Activated CD8-positive, alpha-beta memory T cell treated with anti-CD3 and anti-CD28 coated beads, Interleukin-2, amount 10 ng/mL, durations not matched to agents 7 days and 5 days (primary cell): ENCODE measurements at places on chromosomes 1 and 21. TPM values are rescaled to one million over a fixed set of nuclear protein-coding genes. Genes with fewer than 3 reads are reported as not detected.

- peaks cover 10% of the 10 kb centered on the region for H3K27me3 ChIP-seq
- H3K4me3 ChIP-seq = no peak overlapping the region
- no peak for DNase-seq
- H3K27ac ChIP-seq = no peak overlapping the region
- H3K36me3 ChIP-seq = no peaks in the 10 kb centered on the region
Observed at GRCh38 chr1:234763367-234763766, 153.4 kb upstream of the IRF2BP2 start.

DNA sequence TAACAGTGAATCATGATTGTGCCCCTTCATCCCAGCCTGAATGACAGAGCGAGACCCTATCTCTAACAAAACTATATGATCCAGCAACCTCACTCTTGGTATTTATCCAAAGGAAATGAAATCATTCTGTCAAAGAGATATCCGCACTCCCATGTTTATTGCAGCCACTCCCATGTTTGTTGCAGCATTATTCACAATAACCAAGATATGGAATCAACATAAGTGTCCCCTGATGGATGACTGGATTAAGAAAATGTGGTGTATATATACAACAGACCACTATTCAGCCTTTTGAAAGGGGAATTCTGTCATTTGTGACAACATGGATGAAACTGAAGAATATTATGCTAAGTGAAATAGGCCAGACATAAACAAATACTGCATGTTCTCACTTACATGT is 44.4 kb downstream of the TRMT1L start:
- no peak overlapping the region for H3K4me3 ChIP-seq
- no peak for DNase-seq
- peaks cover 12% of the 10 kb centered on the region for H3K36me3 ChIP-seq

- no peak overlapping the region for H3K4me3 ChIP-seq
- DNase-seq = peak; percentile 88
- no peaks in the 10 kb centered on the region for H3K27me3 ChIP-seq
- H3K4me1 ChIP-seq = peaks cover 6% of the 10 kb centered on the region
- H3K27ac ChIP-seq = peak overlapping the region; percentile 21
- peaks cover 49% of the 10 kb centered on the region for H3K36me3 ChIP-seq
Observed at GRCh38 chr1:167687919-167688519, 33.8 kb upstream of the MPZL1 start.

DNA sequence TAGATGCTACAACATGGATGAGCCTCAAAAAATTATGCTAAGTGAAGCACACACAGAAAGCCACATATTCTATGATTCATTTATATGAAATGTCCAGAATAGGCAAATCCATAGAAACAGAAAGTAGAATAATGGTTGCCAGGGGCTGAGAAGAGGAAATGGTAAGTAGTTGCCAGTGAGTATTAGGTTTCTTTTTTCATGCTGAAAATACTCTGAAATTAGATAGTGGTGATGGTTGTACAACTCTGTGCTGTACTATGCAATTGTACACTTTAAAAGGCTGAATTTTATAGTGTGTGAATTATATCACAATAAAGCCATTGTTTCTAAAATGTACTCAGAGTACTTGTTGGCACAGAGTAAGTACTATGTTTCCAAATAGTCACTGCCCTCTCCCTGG is 15.5 kb upstream of the GFI1 start:
- no peak overlapping the region for H3K27ac ChIP-seq
- no peak overlapping the region for H3K4me3 ChIP-seq
- DNase-seq = no peak
- H3K36me3 ChIP-seq = peaks cover 8% of the 10 kb centered on the region

SUSD4 gene
- total RNA-seq = 0.21 TPM

GRCh38 chr1:58884706-58885661 is 101.1 kb upstream of the JUN start:
- DNase-seq = no peak
- peaks cover 2% of the 10 kb centered on the region for H3K36me3 ChIP-seq
- peaks cover 42% of the 10 kb centered on the region for H3K4me1 ChIP-seq
- no peaks in the 10 kb centered on the region for H3K27me3 ChIP-seq
- no peak overlapping the region for H3K4me3 ChIP-seq
- H3K27ac ChIP-seq = peak overlapping the region; percentile 55

DNA sequence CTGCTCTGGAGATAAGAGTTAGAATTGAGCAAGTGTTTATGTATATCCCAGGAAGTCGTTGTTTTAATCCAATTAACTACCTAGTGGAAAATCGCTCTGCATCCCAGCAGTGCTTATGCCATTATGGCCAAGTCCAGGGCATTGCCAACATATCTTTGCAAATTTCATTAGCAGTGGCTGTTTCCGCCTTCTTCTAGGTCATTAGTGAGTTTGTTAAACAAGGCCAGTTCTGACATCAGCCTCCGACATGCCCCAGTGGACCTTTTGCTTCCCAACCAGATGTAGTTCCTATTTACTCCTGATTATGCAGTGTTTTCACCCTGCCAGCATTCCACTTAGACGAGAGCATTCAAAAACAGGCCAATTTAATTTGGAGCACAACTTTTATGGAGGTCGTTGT is 106.8 kb upstream of the FAM78B start:
- DNase-seq = no peak
- H3K4me1 ChIP-seq = no peaks in the 10 kb centered on the region
- H3K36me3 ChIP-seq = no peaks in the 10 kb centered on the region
- H3K27me3 ChIP-seq = no peaks in the 10 kb centered on the region
- no peak overlapping the region for H3K4me3 ChIP-seq
- no peak overlapping the region for H3K27ac ChIP-seq

DNA sequence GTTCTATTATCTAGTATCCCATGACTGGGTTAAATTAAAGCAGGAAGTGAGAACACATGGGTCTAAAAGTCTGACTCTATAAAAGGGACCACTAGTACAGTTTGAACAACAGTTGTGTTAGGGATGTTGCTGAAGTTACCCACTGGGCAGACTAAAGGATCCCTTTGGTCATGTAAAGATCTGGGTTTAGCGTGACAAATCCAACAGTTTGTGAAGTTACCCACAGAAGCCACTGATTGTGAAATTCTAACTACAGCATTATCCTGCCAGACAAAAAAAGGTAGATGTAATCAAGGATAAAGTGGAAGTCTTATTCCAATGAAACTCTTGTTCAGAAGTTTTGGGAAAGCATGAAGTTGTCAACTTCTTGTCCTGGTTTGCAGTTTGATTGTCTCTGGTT is 5.7 kb downstream of the QSOX1 start:
- H3K36me3 ChIP-seq = no peaks in the 10 kb centered on the region
- no peak for DNase-seq
- no peak overlapping the region for H3K4me3 ChIP-seq
- H3K27me3 ChIP-seq = no peaks in the 10 kb centered on the region
- H3K27ac ChIP-seq = no peak overlapping the region
- peaks cover 12% of the 10 kb centered on the region for H3K4me1 ChIP-seq

CHAF1B gene
- 28.9 TPM for total RNA-seq

GRCh38 chr1:26530410-26530894 is 891 bp downstream of the RPS6KA1 start:
- DNase-seq = no peak
- H3K4me3 ChIP-seq = peak overlapping the region; percentile 79
- H3K4me1 ChIP-seq = peaks cover 38% of the 10 kb centered on the region
- H3K36me3 ChIP-seq = no peaks in the 10 kb centered on the region
- no peak overlapping the region for H3K27ac ChIP-seq
- peaks cover 2% of the 10 kb centered on the region for H3K27me3 ChIP-seq

DNA sequence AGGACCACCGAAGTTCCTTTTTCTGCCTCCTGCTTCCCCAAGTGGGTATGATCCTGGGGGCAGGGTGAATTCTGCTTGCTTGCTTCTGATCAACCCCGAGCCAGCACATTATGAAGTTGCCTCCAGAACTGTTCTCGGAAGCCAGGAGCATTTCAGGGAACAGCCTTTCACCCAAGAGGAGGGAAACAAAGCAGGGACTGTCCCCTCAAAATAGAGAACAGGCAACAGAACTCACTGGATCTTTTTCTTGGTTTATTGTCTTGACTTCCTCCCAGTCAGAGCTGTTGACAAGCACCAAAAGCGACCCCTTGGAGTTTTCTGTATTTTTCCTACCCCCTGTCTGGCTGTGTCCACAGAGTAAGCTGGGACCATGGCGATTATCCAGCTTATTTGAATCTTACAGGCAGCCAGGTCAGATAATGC is 258.3 kb upstream of the SGIP1 start:
- H3K27me3 ChIP-seq = no peaks in the 10 kb centered on the region
- H3K4me3 ChIP-seq = peak overlapping the region; percentile 52
- peaks cover 17% of the 10 kb centered on the region for H3K36me3 ChIP-seq
- no peak for DNase-seq
- H3K4me1 ChIP-seq = peaks cover 88% of the 10 kb centered on the region

DNA sequence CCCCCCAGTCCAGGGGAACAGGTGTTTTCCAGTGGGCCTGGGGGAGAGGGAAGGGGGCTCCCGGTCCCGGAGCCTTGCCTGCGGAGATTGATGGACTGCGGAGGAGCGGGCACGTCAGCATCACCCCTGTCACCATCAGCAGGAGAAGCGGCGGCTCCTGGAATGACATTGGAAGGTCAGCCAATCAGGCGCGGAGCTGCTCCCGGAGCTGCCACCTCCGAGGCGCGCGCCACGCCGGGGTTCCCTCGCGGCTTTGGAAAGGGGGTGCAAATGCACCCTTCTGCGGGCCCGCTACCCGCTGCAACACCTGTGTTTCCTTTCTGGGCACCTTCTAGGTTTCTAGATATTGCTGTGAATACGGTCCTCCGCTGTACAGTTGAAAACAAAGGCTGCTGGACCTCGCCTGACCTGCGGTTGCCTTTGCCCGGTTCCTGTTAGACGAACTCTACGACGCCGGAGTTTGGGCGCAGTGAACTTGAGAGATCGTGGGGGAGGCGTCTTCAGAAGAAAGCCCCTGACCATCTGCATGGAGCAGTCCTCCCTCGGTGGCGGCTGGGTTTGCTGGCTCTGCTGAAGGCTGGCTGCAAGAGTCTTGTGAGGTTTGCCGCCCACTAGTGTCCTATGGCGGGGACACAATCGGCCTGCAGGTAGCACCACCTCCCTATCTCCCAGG is 5.3 kb downstream of the DSCAM start:
- no peak overlapping the region for H3K27ac ChIP-seq
- H3K36me3 ChIP-seq = no peaks in the 10 kb centered on the region
- peaks cover 29% of the 10 kb centered on the region for H3K27me3 ChIP-seq
- DNase-seq = no peak

HRNR gene
- not detected for total RNA-seq

NBPF4 gene
- not detected for total RNA-seq

DNA sequence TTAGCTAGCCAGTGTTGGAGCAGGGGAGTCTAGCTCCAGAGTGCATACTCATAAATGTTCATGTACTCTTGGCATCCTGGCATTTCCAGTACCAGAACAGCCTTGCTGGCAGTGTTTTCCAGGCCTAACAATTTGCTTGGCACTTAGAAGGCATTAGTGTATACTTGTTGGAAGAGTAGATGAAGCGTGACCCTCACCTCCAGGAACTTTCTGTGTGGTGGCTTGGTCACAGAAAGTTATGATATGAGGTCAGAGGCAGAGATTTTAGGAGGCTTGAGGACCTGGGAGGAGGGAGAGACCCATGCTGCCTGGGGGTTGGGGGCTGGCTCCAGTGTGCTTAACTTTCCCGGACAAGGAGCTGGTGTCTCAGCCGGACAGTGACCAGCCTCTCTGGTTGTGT is 52.7 kb upstream of the GCLM start:
- peaks cover 8% of the 10 kb centered on the region for H3K27me3 ChIP-seq
- no peak for DNase-seq
- H3K4me1 ChIP-seq = no peaks in the 10 kb centered on the region

- no peaks in the 10 kb centered on the region for H3K27me3 ChIP-seq
- peak; percentile 57 for DNase-seq
- H3K4me1 ChIP-seq = peaks cover 32% of the 10 kb centered on the region
- peak overlapping the region; percentile 90 for H3K4me3 ChIP-seq
- peak overlapping the region; percentile 82 for H3K27ac ChIP-seq
Observed at GRCh38 chr1:1407636-1408318, 684 bp upstream of the MRPL20 start.

CCDC30 gene
- total RNA-seq = 1.5 TPM

FCRL1 gene
- total RNA-seq = not detected

DNA sequence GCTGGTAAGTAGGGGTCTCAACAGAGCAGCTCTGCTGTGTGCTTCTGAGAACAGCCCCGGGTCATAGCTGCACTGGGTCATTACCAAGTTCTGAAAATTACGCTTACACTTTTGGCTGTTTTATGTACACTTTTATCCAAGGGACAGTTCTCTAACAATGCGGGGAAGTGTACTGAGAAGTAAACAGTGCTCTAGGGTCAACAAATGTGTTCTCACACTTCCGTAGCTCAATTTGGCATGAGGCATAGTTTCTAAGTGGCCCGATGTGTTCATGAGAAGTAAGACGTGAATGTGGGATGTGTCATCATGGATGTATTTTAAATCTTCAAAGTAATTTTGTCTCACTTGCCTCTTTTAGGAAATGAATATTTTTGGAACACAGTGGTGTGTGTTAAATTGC is 10.9 kb upstream of the VAMP3 start:
- H3K36me3 ChIP-seq = no peaks in the 10 kb centered on the region
- H3K4me1 ChIP-seq = peaks cover 4% of the 10 kb centered on the region
- H3K27ac ChIP-seq = no peak overlapping the region
- no peak for DNase-seq
- H3K4me3 ChIP-seq = no peak overlapping the region

GRCh38 chr1:3922201-3922725 is 22.2 kb upstream of the C1orf174 start:
- no peaks in the 10 kb centered on the region for H3K36me3 ChIP-seq
- peak overlapping the region; percentile 45 for H3K4me3 ChIP-seq
- peaks cover 16% of the 10 kb centered on the region for H3K4me1 ChIP-seq
- H3K27ac ChIP-seq = peak overlapping the region; percentile 47
- peak; percentile 55 for DNase-seq

CA6 gene
- 10.1 TPM for total RNA-seq

- H3K4me1 ChIP-seq = peaks cover 6% of the 10 kb centered on the region
- no peak overlapping the region for H3K4me3 ChIP-seq
- DNase-seq = no peak
- H3K36me3 ChIP-seq = no peaks in the 10 kb centered on the region
- no peak overlapping the region for H3K27ac ChIP-seq
Observed at GRCh38 chr1:45925728-45926287, 122.4 kb downstream of the MAST2 start.

C21orf58 gene
- 82.1 TPM for total RNA-seq

GRCh38 chr1:226762988-226763904 is 24.2 kb upstream of the ITPKB start:
- peaks cover 5% of the 10 kb centered on the region for H3K36me3 ChIP-seq
- peaks cover 22% of the 10 kb centered on the region for H3K4me1 ChIP-seq
- DNase-seq = no peak
- no peak overlapping the region for H3K27ac ChIP-seq
- H3K4me3 ChIP-seq = no peak overlapping the region

- H3K36me3 ChIP-seq = no peaks in the 10 kb centered on the region
- DNase-seq = no peak
- no peak overlapping the region for H3K4me3 ChIP-seq
- no peaks in the 10 kb centered on the region for H3K4me1 ChIP-seq
Observed at GRCh38 chr1:190098107-190098506, 379.6 kb downstream of the BRINP3 start.

- peaks cover 44% of the 10 kb centered on the region for H3K4me1 ChIP-seq
- H3K27ac ChIP-seq = no peak overlapping the region
- no peak overlapping the region for H3K4me3 ChIP-seq
- DNase-seq = no peak
- no peaks in the 10 kb centered on the region for H3K27me3 ChIP-seq
- peaks cover 29% of the 10 kb centered on the region for H3K36me3 ChIP-seq
Observed at GRCh38 chr1:89548122-89548857, 23.7 kb downstream of the LRRC8B start.
